Stimulated activated CD8-positive, alpha-beta memory T cell treated with anti-CD3 and anti-CD28 coated beads, Interleukin-7, amount 100 ng/mL, for 4 hours (primary cell): ENCODE measurements at places on chromosomes 1 and 21.

- DNase-seq: no peak
These were observed 64.0 kb upstream of the SELENON start for GRCh38 chr1:25735956-25736529.

DNA sequence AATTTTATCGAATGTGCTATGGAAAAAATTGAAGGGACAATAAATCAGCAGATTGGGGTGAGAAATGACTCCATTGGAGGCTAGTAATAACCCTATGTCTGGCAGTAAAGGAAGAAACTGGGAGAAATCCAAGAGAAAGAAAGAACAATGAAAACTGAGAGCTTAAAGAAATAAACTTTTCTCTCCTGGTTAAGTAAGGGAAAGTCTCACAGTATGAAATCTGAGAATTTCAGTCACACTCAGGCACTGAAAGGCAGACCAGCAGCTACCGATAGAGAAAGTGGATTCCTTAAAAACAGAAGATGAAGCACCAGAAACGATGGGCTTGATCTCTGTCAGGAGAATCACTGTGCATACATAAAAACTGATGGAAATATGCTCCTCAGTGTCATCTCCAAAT lies 404.2 kb downstream of the PLPP3 start:
- DNase-seq: no peak

DNA sequence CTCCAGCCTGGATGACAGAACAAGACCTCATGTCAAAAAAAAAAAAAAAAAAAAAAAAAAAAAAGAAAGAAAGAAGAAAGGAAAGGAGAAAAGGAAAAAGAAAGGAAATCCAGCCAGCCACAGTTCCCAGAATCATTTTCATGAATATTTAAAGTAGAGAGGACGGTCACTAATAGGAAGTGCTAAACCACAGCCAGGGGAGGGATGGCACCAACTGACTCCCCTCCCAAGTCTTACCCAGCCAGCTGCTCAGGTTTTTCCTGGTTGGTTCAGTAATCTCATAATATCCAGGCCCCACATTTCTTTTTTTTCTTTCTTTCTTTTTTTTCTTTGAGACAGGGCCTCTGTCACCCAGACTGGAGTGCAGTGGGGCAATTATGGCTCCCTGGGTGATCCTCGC lies 63.9 kb upstream of the AK4 start:
- no peak for DNase-seq

DNA sequence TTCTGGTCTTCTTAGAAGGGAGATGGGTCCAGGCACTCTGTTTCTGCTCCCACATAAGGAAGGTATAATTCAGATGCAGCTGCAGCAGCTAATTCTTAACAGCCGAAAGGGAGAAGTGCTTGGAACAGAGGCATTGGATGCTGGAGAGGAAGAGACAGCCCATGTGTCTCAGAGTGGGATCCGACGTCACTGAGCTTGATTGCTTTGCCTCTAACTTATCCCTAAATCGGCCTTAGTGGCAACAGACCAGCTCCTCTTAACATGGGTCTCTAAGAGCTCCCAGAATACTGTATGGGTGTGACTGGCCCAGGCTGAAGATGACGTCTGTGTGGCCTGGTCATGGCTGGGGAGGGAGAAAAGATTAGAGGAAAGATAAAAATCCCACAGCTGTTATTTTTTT lies 40.7 kb upstream of the KCND3 start:
- no peak for DNase-seq

DNA sequence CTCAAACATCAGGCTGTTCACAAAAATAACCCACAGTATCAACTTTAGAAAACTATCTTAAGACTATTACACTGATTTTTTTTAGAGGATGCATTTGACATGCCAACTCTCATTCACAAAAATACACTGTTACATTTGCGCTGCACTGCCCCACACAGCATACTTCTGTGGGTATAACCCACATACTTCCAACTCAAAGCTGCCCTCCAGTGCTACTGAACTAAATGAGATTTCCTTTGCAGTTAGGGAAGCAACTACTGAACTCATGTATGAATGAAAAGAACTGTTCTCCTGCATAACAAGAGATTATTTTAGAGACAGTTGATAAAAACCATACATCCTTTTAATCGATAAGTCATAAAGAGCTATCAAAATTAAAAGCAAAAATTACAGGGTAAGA lies 25.8 kb upstream of the GADD45A start:
- DNase-seq: no peak

- no peak for DNase-seq
These were observed 36.4 kb upstream of the WNT4 start for GRCh38 chr1:22179197-22179803.

DNA sequence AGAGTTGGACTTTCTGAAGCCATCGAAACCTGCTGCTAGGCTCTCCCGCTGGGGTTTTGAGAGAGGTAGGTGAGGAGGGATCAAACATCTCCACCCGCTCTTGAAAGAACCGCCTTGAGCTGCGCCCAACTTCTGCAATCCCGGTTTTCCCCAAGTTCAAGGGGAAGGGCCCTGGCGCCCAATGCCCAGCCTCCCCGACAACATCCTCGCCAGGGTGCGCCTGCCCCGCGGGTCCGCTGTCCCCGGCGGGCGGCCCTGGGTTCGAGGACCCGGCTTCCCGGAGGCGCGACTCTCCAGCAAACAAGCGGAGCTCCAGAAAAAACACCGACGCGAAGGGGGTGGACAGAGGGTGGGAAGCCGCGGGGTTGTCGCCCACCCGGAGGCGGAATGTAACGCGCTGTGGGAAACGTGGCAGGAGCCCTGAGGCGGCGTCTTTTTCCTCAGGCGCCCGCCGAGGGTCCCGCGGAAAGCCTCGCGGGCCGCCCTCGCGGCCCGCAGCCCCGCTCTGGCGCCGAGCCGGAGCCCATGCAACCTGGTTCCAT lies 607 bp downstream of the BTG3 start:
- DNase-seq: no peak

DNA sequence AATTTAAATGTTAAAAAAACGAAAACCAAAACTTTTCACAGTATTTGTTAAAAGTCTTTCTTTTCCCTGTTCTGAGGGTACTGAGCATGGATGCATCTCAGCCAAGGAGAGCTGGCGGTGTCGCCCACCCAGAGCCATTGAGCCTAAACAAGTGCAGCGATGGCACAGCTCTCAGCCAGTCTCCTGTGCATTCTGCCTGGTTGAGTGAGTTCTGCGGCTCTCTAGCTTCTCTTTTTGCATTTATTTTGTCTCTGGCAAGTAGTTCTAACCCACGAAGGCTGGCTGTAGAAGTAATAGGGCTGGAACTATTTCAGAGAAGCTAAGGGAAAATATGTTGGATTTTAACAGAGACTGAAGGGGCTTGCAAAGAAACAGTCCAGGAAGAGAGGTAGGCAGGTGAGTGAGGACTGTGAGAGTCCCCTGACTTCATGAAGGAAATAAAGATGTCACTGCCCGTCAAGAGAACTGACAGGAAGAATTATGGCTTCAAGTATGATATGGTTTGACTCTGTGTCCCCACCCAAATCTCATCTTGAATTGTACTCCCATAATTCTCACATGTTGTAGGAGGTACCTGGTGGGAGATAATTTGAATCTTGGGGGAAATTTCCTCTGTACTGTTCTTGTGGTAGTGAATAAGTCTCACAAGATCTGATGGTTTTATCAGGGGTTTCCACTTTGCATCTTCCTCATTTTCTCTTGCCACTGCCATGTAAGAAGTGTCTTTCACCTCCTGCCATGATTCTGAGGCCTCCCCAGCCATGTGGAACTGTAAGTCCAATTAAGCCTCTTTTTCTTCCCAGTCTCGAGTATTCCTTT lies 35.7 kb upstream of the LIN9 start:
- DNase-seq: no peak
